A549 treated with AZD2906 at 1 μM for 4 hours (cell line): ENCODE measurements at places on chromosomes 11 and 22. TPM values are rescaled to one million over a fixed set of nuclear protein-coding genes. Genes with fewer than 3 reads are reported as not detected.

Gene ABTB2
- 36.2 to 45.0 TPM (median 42.4 TPM) in 5 replicates for total RNA-seq

Gene OR5A2
- not detected in 5 replicates for total RNA-seq

Gene AGBL2
- 0.80 to 1.4 TPM (median 1.0 TPM) in 5 replicates for total RNA-seq

Gene TBX10
- total RNA-seq = not detected in 5 replicates

Gene GPHA2
- total RNA-seq = not detected in 5 replicates

Gene EFCAB6
- 0.28 to 0.70 TPM (median 0.42 TPM) in 5 replicates for total RNA-seq

Gene MPZL3
- total RNA-seq = 0.21 to 0.34 TPM (median 0.25 TPM) in 5 replicates

Gene EHBP1L1
- 27.8 to 36.2 TPM (median 31.5 TPM) in 5 replicates for total RNA-seq

Gene KCNE3
- total RNA-seq = 0.05 TPM in 1 of 5 replicates, not detected in the others

Gene OR4A16
- total RNA-seq = not detected in 5 replicates

Gene LRRC74B
- 0.05 to 0.06 TPM in 2 of 5 replicates, not detected in the others for total RNA-seq

Gene JOSD1
- total RNA-seq = 27.8 to 32.0 TPM (median 29.0 TPM) in 5 replicates

Gene TYR
- total RNA-seq = not detected in 5 replicates

Gene GRAP2
- total RNA-seq = not detected in 5 replicates

Gene SMTNL1
- not detected in 5 replicates for total RNA-seq

Gene SAC3D1
- 35.4 to 58.5 TPM (median 57.6 TPM) in 5 replicates for total RNA-seq

Gene SCGB1A1
- 0.23 to 0.69 TPM (median 0.37 TPM) in 3 of 5 replicates, not detected in the others for total RNA-seq

Gene DGCR2
- total RNA-seq = 20.9 to 23.5 TPM (median 21.8 TPM) in 5 replicates

Gene FJX1
- total RNA-seq = 29.1 to 41.5 TPM (median 38.6 TPM) in 5 replicates

Gene FAM118B
- total RNA-seq = 13.9 to 17.3 TPM (median 14.8 TPM) in 5 replicates

Gene ADAMTS15
- total RNA-seq = 5.1 to 7.9 TPM (median 7.1 TPM) in 5 replicates

Gene PDGFD
- total RNA-seq = 5.9 to 8.1 TPM (median 6.7 TPM) in 5 replicates

Gene TUBA8
- 0.51 to 0.82 TPM (median 0.75 TPM) in 5 replicates for total RNA-seq

Gene PTGDR2
- total RNA-seq = 0.06 to 0.09 TPM (median 0.07 TPM) in 4 of 5 replicates, not detected in the other

Gene ASPHD2
- total RNA-seq = 1.2 to 1.6 TPM (median 1.4 TPM) in 5 replicates

Gene TSPAN32
- total RNA-seq = not detected in 5 replicates

Gene OR52B2
- total RNA-seq = not detected in 5 replicates

Gene OR8D1
- not detected in 5 replicates for total RNA-seq

Gene NCAM1
- 0.06 TPM in 1 of 5 replicates, not detected in the others for total RNA-seq

Gene DEFB131B
- total RNA-seq = not detected in 5 replicates

Gene PIWIL4
- total RNA-seq = 0.15 to 0.30 TPM (median 0.21 TPM) in 5 replicates

Gene TMA7B
- total RNA-seq = not detected in 5 replicates

Gene CLMP
- total RNA-seq = 16.3 to 25.5 TPM (median 24.1 TPM) in 5 replicates

Gene ZDHHC13
- 13.0 to 16.9 TPM (median 15.6 TPM) in 5 replicates for total RNA-seq

Gene PHF21B
- 0.81 to 1.2 TPM (median 0.87 TPM) in 5 replicates for total RNA-seq

Gene MMP12
- 0.05 to 0.08 TPM (median 0.06 TPM) in 4 of 5 replicates, not detected in the other for total RNA-seq

Gene CHRM1
- total RNA-seq = 0.03 to 0.08 TPM (median 0.07 TPM) in 4 of 5 replicates, not detected in the other

Gene FDXACB1
- total RNA-seq = 1.4 to 1.6 TPM (median 1.5 TPM) in 5 replicates

Gene KDM4E
- total RNA-seq = not detected in 5 replicates

Gene ZNF215
- 0.77 to 1.1 TPM (median 0.86 TPM) in 5 replicates for total RNA-seq

Gene PLEKHB1
- 0.63 to 1.0 TPM (median 0.85 TPM) in 5 replicates for total RNA-seq

Gene MRGPRF
- 0.07 TPM in 3 of 5 replicates, not detected in the others for total RNA-seq

Gene TSPO
- 142 to 259 TPM (median 233 TPM) in 5 replicates for total RNA-seq

Gene CCDC116
- total RNA-seq = 0.06 to 0.07 TPM (median 0.07 TPM) in 3 of 5 replicates, not detected in the others

Gene GRIK4
- 0.02 to 0.04 TPM (median 0.03 TPM) in 3 of 5 replicates, not detected in the others for total RNA-seq

Gene TEAD1
- 52.1 to 80.2 TPM (median 74.6 TPM) in 5 replicates for total RNA-seq
